ENCODE measurements at places on chromosomes 1 and 21.

GRCh38 chr1:175183586-175183985 lies 9.0 kb downstream of the KIAA0040 start:
- DNase-seq, result no peak

DNA sequence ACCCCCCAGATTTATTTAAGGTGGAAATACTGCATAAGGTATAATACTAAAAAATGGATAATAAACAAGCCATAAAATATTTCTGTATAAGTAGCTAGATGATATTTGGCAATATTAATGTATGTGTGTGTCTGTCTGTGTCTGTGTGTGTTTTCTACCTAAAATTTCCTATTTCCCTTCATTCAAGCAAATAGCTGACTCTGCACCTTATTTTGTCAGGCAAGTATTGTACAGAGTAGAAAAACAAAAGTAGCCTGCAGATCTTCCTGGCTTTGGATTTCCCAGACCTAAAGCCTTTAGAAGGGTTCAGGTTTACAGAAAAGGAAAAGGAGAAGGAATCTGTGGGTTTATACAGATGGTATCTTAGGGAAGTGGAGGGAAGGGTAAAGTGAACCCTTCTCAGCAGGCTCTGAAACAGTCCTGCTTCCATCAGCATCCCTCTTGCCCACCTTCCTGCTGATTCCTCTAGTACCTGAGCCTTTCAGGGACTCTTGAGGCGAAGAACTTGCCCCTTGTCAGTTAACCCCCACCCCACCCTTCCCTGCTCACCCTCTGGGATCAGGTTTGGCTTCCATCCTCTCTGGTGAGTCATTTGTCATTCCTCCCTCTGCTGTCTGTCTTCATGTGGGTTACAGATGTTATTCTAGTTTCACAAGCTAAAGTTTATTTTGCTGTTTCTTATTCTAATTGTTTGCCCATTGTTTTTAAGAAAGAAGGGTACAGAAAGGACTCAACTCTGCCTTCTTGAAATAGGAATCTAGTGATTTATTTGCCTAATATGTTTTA lies 21.7 kb upstream of the RGS16 start:
- DNase-seq, result no peak

DNA sequence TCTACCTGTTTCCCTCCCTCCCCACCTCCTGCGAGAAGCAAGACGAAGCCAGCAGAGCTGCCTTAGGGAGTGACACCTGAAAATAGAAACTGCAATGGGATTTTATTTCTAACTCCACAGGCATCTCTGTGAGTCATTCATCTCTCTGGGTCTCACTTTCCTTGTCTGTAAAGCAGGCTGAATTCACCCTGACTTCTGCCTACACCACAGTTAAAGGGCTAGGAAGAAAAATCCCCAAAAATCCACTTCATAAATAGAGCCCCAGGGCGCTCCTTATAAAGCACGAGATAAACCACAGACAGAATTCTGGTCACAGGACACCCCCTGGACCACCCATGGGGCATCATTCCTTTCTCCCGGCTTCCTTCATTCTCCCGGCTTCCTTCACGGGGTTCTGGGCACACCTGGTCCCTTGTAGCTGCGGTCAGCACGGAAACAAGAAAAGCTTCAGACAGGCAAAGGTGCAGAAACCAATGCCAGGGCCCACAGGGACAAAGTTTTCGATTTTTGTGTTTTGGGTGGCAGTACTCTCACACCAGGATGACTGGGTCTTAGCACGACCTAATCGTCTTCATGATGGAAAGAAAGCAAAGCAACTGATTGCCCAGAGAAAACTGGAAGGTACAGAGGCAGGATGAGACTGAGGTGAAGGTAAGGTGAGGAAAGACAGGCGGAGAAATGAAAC lies 2.8 kb upstream of the H6PD start:
- no peak for DNase-seq

GRCh38 chr1:54600947-54601721 lies 22.2 kb downstream of the FAM151A start:
- no peak for DNase-seq

DNA sequence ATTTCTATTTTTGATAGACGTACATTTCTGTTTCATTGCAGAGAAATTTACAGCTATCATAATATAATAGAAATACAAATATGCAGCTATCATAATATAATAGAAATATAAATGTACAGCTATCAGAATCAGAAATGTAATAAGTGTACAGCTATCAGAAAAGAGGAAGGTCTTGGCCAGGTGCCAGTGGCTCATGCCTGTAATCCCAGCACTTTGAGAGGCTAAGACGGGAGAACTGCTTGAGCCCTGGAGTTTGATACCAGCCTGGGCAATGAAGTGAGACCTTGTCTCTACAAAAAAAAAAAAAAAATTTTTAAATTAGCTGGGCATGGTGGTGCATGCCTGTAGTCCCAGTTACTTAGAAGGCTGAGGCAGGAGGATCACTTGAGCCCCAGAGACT lies 37.9 kb downstream of the PIGM start:
- DNase-seq, result no peak

DNA sequence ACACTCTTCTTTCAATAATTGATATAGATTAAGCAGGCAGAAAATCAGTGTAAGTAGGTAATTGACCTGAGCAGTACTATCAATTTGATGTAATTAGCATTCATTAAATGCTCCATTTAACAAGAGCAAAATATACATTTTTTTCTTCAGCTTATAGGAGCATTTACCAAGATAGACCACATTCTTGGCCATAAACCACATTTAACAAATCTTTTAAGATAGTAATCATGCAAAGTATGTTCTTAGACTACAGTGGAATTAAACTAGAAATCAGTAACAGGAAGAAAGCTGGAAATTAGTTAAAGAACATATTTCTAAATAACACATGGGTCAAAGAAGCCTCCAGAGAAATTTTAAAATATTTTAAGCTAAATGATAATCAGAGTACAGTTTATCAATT lies 8.7 kb upstream of the PRKACB start:
- no peak for DNase-seq

GRCh38 chr1:112395821-112396652 lies at the start of gene CTTNBP2NL:
Gene CTTNBP2NL (plus strand): TSS chr1:112396214. CDS start chr1:112416166, 19,952 bp downstream.
- DNase-seq, result peak; percentile 84

DNA sequence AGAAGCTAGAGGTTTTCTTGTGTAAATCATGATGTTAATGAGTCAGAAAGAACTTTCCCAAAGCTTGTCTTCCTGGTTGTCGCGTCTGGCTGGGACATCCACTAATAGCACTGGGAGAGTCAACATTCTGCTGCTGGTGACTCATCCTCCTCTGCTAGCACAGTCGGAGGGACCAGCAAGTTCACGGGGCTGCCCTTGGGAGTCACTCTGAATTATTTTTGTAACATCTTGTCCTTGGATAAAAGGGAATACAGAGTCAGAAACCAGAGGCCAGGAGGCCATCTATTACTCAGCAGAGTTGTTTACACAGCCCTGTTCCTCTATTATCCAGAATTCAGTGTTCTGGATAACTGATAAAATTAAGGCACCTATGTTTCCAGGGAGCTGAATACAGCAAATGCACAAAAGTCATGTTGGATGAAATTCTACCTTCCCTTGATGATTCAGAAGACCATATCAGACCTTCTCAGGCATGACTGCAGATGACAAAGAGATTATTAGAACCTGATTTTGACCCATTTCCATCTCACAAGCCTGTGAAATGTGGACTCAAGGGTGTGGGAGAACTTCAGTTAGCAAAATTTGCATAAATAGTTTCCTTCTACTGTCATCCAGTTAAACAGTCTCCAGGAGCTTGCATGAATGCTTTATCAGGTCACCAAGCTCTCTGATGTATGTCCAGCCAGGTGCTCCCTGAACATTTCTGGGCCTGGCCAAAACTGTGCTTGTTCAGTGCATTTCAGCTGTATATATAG lies 68.1 kb downstream of the JAK1 start:
- DNase-seq, result peak; percentile 68

GRCh38 chr1:160169553-160170399 lies 18.4 kb downstream of the ATP1A4 start:
- peak; percentile 70 for DNase-seq

GRCh38 chr1:230310381-230311163 lies 115.6 kb downstream of the PGBD5 start:
- peak; percentile 75 for DNase-seq

GRCh38 chr1:30713311-30713710 lies 10.1 kb downstream of the MATN1 start:
- DNase-seq, result no peak

DNA sequence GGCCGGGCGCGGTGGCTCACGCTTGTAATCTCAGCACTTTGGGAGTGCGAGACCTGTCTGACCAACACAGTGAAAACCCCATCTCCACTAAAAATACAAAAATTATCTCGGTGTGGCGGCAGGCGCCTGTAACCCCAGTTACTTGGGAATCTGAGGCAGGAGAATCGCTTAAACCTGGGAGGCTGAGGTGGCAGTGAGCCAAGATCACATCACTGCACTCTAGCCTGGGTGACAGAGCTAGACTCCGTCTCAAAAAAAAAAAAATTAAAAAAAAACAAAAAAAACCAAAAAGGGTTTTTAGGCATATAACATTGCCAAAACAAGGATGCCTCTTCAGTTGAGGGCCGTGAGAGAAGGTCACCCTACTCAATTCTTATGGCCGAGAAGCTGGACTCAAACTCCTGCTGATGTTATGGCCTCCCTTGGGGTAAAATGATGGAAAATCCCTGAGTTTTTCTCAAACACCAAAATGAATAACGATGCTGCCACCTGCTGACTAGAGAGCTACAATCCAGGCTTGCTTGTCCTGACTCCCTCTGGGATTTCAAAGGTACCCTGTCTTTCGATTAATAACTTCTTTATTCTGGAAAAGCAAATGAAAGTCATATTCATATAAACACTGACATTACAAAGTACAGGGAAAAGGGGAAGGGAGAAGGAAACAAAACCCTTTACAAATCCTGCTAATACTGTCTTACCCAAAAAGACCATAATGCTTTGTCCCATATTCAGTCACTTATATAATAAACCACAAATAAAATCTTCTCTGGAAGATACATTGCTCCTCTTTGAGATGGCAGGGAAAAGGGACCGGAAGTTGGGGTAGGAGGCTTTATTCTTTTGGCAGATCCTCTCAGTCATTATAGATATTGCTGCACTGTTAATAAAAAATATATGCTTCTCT lies 10.7 kb downstream of the RAB42 start:
- DNase-seq, result peak; percentile 69

DNA sequence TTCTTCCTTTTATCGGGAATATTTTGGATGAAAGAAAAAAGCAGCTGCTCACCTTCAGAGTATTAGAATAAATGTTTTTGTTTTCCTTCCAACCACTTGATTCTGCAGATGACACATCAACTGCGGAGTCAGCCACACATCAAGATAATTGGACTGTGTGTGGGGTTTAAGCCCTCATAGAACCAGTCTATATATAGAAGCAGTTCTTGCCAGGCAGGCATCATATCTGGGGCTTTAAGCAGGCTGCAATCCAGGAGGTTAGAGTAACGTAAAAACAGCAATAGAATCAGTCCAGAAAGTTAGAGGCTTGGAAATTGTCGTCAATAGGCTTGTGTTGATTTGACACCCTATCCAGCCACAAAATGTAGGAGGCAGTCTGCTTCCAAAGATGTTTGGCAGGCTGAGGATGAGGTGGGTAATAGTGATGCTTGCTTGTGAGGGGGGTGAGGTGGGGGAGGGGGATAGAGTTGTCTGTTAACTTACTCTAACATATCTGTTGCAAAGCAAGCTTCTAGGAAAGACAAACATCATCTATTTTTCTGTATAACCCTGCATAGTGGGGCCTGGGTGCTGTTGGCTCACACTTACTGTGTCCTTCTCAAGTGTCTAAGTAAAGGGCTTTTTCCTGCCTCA lies 64.8 kb downstream of the PEX14 start:
- DNase-seq, result no peak

- DNase-seq, result peak; percentile 21
Measured at GRCh38 chr1:33429856-33430691, 821 bp downstream of the PHC2 start.

GRCh38 chr1:224770336-224770693 lies 154.2 kb downstream of the CNIH3 start:
- no peak for DNase-seq

GRCh38 chr1:98467586-98467985 lies 193.9 kb upstream of the SNX7 start:
- no peak for DNase-seq

- peak; percentile 44 for DNase-seq
Measured at GRCh38 chr1:117657031-117657430, 51.2 kb downstream of the TENT5C start.

GRCh38 chr1:13646521-13646920 lies 53.5 kb upstream of the PRDM2 start:
- no peak for DNase-seq

- DNase-seq, result peak; percentile 63
Measured at GRCh38 chr1:78045926-78046778, at the start of gene GIPC2. Gene GIPC2 (plus strand): TSS chr1:78045966. CDS start chr1:78046095, 129 bp downstream.

- DNase-seq, result no peak
Measured at GRCh38 chr1:240824238-240824637, 212.3 kb upstream of the GREM2 start.

- peak; percentile 44 for DNase-seq
Measured at GRCh38 chr1:155858800-155859233, 550 bp upstream of the SYT11 start.

Data from activated naive CD4-positive, alpha-beta T cell treated with anti-CD3 and anti-CD28 coated beads for 36 hours (primary cell).